Activated gamma-delta T cell (primary cell): ENCODE measurements at places on chromosomes 1 and 21.

DNA sequence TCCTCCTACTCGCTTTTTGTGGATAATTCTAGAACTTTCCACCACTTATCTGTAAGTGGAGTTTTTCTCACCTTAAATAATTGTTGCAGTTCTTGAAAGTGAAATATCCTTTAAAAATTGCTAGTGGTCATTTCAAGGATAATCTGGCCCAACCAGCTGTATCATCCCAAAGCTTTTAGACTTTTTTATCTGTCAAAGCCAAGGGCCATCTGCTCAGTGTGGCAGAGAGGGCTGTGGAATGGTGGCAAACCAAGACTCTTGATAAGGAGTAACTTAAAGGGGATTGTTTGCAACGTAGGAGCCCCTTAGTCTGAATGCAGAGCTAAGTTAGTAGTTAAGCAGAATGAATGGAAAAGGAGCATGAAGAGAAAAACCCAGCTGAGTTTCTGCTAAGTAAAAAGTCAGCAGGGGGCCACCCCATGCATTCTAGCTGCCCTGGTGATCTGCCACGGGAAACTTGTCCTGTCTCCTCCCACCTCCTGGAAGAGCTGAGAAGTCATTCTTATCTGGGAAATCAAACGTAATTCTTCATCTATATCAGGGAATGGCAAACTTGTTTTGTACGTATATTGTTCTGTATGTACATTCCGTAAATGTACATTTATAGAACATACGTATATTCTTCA lies 169.3 kb downstream of the PRDM2 start:
- DNase-seq = no peak

DNA sequence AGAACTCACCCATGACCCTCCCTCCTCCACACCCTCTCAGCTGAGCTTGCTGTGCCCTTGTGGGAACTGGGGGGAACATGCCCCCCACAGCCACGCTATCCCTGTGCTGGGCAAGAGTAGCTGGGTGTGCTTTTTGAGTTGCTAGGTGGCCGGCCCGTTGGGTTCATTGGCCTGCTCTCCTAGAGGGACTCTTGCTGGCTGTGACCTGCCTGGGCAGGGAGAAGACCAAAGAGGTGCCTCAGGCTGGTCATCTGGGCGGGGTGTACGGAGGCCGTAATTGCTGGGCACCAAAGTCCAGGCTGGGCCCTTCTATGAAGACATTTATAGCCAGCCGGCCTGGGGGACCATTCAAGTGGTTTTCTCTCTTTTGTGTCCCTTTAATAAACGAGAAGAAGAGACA lies 138.3 kb upstream of the ZBTB40 start:
- no peak for DNase-seq

GRCh38 chr1:22075718-22076117 lies 23.2 kb downstream of the CDC42 start:
- no peak for DNase-seq

- no peak for DNase-seq
Observed at GRCh38 chr1:214314178-214314843, 33.4 kb downstream of the SMYD2 start.

DNA sequence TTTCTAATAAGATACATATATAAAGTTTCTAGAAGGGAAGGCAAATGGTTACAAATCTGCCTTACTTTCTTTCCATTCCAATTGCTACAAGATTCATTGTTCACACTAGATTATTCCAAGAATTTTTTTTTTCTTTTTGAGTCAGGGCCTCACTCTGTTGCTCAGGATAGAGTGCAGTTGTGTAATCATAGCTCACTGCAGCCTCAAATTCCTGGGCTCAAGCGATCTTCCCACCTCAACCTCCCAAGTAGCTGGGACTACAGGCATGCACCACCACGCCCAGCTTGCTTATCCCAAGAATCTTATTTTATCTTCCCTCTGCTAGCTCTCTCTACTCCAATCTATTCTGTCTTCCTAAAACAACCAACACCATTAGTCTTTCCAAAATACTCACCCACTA lies 81.8 kb downstream of the KIAA0319L start:
- DNase-seq = no peak

GRCh38 chr1:150552128-150552910 lies 3.1 kb downstream of the ADAMTSL4 start:
- no peak for DNase-seq

GRCh38 chr1:54842963-54843362 lies 41.8 kb upstream of the TTC22 start:
- no peak for DNase-seq

- no peak for DNase-seq
Observed at GRCh38 chr1:114218361-114219171, 64.9 kb upstream of the SYT6 start.

- DNase-seq = no peak
Observed at GRCh38 chr1:45246760-45247159, 40.4 kb upstream of the ZSWIM5 start.

- DNase-seq = no peak
Observed at GRCh38 chr1:165834229-165834628, 6.8 kb downstream of the UCK2 start.

DNA sequence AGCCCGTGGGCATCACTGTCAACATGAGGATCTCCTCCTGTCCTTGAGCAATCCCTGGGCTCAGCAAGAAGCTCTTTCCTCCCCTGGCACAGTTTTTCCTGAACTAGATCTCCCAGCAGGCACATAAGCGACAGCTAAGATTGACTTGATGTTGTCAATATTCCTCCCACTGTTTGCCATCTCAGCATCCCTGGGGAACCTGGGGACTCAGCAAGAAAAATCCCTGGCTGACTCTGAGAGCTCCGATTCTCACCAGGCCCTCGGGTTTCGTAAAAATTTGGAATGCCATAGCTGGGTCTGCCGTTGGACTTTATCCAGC lies 687.2 kb downstream of the MATN1 start:
- DNase-seq = no peak

DNA sequence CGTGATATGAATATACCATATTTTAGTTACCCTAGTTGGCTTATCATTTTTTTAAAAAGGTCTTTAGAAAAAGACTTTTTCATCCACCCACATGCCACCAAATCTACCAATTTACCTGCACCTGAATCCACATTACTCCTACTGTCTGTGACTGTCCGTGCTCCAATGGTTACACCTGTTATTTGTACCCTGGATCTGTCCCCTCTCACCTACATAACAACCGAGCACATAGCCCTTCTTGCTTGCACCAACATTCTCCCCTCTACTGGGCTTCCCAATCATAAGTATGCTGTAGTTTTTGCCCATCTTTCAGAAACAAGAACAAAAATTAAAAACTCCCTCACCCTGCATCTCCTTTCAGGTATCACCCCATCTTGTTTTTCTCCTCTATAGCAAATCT lies 17.6 kb downstream of the SOD1 start:
- DNase-seq = no peak

- no peak for DNase-seq
Observed at GRCh38 chr1:23527900-23528249, 3.2 kb downstream of the E2F2 start.
